Upper lobe of right lung (tissue), 1 donor: ENCODE measurements at places on chromosomes 7 and 10. TPM values are rescaled to one million over a fixed set of nuclear protein-coding genes. Genes with fewer than 3 reads are reported as not detected.

- no peak overlapping the region for H3K4me3 ChIP-seq
- no peak overlapping the region for H3K27ac ChIP-seq
- no peaks in the 10 kb centered on the region for H3K4me1 ChIP-seq
- no peaks in the 10 kb centered on the region for H3K36me3 ChIP-seq
- no peaks in the 10 kb centered on the region for H3K27me3 ChIP-seq
These were observed 873.3 kb upstream of the AUTS2 start for GRCh38 chr7:68724965-68725364.

GRCh38 chr7:54932818-54933543, 85.8 kb upstream of the EGFR start:
- no peaks in the 10 kb centered on the region for H3K27me3 ChIP-seq
- H3K27ac ChIP-seq: peak overlapping the region; percentile 11
- DNase-seq: peak; percentile 90
- H3K4me1 ChIP-seq: peaks cover 6% of the 10 kb centered on the region
- no peaks in the 10 kb centered on the region for H3K36me3 ChIP-seq

GRCh38 chr10:131788386-131788785, 112.4 kb upstream of the PPP2R2D start:
- no peak overlapping the region for H3K27ac ChIP-seq
- H3K4me1 ChIP-seq: no peaks in the 10 kb centered on the region
- H3K36me3 ChIP-seq: no peaks in the 10 kb centered on the region

DNA sequence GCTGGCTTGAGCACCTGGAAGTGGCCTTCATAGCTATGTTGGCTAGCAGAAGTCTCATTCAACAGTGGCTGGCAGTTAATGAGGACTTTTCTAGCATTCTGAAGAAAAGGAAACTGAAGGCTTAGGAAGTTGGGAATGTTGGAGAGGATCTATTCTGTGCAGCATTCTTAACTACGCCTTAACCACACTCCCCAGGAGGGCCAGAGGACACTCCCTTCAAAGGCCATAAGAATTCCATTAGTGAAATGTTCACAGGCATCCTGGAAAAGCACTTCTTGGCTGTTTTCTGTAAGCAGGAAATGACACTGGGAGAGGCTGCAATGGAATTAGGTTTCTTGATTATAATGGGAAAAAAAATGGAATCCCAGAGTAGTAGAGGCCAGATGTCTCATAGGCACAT, 188.9 kb downstream of the ARHGAP12 start:
- no peak overlapping the region for H3K27ac ChIP-seq
- DNase-seq: no peak
- no peaks in the 10 kb centered on the region for H3K27me3 ChIP-seq

The ABCB4 gene
- 0.41 TPM for total RNA-seq

GRCh38 chr10:71255808-71256660, 43.7 kb downstream of the UNC5B start:
- peaks cover 33% of the 10 kb centered on the region for H3K4me1 ChIP-seq
- DNase-seq: no peak
- no peak overlapping the region for H3K27ac ChIP-seq
- no peaks in the 10 kb centered on the region for H3K36me3 ChIP-seq
- no peaks in the 10 kb centered on the region for H3K27me3 ChIP-seq

The NUTM2E gene
- not detected for total RNA-seq

- H3K4me3 ChIP-seq: no peak overlapping the region
- no peaks in the 10 kb centered on the region for H3K36me3 ChIP-seq
These were observed 278.6 kb upstream of the HABP2 start for GRCh38 chr10:113274176-113274829.

DNA sequence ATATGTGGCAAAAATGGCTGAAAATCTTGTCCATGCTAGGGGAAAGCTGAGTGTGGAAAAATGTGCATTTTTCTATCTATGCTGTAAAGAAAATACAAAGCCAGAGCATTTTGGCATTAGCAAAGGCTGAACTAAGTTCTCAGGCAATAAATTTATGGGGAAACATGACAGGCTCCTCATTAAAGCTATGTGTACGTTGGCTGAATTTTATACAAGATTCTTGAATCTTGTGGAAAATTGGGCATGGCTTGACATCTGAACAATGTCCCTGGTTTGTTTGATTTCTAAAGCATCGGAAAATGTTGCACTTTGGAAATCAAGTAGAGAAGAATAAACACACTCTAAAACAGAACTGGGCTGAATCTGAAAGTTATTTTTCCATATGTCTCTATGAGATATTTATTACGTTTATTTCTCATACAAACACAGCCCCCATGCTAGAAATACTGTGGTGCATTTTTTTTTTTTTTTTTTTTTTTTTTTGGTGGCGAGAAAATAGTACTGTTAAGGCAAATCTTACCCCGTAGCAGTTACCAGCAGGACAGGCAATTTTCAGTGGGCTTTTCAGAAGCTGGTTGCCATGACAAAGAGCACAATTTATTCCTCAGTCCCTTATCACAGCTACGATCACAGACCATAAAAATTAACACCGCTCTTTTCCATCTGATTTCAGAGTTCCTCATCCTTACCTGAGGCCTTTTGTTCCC, 16.9 kb downstream of the CPA1 start:
- no peaks in the 10 kb centered on the region for H3K27me3 ChIP-seq
- no peak for DNase-seq
- H3K4me3 ChIP-seq: no peak overlapping the region
- peaks cover 12% of the 10 kb centered on the region for H3K4me1 ChIP-seq
- no peak overlapping the region for H3K27ac ChIP-seq

The NUDT5 gene
- 49.9 TPM for total RNA-seq

The UBTD1 gene
- total RNA-seq: 37.5 TPM

DNA sequence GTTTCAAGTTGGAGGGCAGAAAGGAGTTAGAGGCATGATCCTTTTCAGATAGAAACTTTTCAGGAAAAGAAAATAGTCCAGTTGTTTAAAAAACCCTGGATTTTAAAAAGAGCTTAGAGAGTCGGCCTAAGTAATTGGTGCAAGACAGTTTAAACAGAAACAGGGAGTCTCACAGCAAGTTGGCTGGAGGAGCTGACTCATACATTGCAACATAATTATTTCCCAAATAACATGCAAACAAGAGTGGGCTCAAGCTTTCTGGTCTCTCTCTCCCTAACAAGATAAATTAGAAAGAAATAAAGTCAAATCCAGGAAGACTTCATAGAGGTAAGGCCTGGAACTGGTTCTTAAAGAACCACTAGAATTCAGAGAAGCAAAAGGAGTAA, 100.3 kb upstream of the AGBL3 start:
- H3K27me3 ChIP-seq: no peaks in the 10 kb centered on the region
- no peak for DNase-seq
- H3K4me1 ChIP-seq: peaks cover 9% of the 10 kb centered on the region
- H3K27ac ChIP-seq: no peak overlapping the region
- H3K4me3 ChIP-seq: no peak overlapping the region
